ENCODE measurements at places on chromosomes 5 and 9.

GRCh38 chr5:160452795-160453194 is 31.1 kb downstream of the PTTG1 start:
- DNase-seq = no peak

DNA sequence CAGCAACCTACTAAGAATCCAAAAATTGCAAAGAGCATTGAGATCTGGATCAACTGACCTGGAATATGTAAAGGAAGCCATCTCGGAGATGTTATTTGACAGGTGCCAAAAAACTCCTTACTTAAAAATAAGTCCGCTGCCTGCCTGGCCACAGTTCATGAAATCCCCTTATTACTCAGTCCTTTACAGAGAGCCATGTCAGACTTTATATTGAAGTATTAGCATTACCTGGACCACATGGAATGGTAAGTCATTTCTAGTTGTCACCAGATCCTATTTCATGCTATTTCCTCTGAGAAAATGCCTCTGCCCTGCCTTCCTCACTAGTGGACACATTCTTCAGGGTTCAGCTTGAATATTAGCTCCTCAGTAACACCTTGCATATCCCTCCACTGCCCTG is 115.7 kb downstream of the DEPDC1B start:
- DNase-seq = no peak

DNA sequence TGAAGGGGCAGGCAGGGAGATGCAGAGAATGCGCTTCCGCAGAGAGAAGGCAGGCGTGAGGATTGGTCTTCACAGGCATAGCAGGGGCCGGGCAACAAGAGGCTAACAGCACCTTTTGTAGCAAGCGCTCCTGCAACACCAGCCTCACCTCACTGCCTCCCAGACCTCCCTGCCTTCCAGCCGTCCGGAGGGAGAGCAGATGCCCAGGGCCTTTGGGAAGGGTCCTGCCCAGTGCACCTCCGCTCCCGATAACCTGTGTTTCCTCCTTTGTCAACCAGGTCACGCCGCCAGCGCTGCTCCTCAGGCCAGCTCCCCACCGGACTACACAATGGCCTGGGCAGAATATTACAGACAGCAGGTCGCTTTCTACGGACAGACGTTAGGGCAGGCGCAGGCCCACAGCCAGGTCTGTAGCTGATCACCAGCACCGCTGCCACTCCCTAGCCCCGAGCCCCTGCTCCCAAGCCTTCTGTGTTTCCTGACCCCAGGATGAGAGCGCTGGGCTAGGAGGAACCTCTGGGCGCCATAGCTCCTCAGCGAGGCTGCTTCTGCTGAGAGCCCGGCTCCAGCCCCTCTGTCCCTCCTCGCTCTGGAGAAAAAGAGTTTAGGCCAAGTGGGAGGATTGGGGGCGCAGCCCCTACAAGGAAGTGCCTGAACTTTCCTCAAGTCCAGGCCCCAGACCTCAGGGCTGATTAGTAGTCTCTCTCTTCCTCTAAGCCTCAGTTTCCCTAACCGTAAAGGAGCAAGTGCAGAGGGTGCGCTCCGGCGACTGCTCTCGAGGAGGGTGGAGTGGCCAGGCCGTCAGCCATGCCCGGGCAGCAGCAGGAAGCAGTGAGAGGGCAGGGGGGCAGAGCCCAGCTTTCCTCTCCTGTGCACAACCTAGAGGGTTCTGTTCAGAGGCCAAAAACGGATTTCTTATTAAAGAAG is 28.4 kb upstream of the PRDM12 start:
- no peak for DNase-seq

- no peak for DNase-seq
Measured at GRCh38 chr5:61625137-61625561, 293.1 kb downstream of the ZSWIM6 start.

DNA sequence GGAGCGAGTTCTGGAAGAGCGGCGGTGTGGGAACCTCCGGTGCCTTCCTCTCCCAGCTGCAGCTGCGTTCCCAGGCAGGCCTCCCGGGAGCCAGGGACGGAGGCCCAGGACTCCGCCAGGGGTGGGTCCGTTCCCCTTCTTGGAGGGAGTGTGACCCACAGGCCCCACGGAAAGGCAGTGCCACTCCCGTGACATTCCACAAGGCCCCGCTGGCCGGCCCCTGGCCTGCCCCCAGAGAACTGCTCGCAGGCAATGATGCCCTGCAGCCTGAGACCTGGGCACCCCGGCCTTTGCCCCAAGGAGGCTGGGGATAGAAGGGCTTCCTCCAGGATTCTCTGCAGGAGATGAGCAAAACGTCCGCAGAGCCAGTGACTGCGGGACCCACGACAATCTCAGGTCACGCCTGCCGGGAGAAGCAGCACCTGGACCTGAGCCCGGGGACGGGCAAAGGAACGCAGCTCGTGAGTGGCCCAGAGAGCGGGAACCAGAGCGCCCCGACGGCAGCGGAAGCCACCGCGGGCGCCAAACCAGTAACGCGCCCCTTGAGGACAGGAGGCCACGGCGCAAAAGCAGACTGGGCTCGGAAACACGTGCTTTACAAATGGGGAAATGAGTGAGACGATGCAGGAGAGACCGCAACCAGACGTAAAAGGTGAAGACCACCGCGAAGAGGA is 9.3 kb downstream of the OBP2B start:
- DNase-seq = no peak

DNA sequence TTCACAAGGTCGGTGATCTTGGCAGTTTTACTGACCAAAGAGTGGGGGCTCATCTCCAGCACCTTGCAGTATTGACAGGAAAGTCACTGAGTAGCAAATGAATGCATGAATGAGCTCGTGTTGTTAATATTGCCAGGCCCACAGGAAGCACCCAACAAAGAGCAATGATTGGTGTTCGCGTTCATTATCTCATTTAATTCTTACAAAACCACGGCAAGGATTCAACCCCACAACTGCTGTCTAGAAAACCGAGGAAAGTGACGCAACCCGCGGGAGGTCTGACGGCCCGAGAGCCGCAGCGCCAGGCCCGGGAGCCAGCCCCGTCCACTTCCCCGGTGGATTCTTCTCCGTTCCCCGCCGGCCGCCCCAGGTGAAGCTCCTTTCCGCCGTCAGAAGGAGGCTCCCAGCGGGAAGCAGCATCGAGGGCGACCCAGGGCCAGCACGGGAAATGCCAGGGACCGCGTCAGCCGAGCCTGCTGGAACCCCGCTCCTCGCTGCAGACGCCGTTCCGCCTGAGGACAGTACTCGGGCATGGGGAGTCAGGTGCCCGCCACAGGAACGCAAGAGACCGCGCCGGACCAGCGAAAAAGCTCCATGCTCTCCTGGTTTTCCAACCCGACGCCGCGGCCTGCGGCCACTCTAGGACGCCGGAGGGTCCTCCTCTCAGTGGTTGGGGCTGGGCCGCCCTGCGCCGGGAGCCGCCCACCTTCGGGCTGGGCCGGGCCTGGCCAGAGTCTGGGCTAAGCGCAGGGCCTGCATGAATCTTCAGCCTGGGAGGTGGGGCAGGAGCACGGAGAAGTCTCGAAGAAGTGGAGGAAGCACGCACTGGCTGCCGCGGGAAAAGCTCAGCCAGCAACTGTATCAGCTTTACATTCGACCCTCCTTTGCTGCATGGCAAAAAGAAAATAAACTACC is 19.8 kb upstream of the FER start:
- peak; percentile 91 for DNase-seq

DNA sequence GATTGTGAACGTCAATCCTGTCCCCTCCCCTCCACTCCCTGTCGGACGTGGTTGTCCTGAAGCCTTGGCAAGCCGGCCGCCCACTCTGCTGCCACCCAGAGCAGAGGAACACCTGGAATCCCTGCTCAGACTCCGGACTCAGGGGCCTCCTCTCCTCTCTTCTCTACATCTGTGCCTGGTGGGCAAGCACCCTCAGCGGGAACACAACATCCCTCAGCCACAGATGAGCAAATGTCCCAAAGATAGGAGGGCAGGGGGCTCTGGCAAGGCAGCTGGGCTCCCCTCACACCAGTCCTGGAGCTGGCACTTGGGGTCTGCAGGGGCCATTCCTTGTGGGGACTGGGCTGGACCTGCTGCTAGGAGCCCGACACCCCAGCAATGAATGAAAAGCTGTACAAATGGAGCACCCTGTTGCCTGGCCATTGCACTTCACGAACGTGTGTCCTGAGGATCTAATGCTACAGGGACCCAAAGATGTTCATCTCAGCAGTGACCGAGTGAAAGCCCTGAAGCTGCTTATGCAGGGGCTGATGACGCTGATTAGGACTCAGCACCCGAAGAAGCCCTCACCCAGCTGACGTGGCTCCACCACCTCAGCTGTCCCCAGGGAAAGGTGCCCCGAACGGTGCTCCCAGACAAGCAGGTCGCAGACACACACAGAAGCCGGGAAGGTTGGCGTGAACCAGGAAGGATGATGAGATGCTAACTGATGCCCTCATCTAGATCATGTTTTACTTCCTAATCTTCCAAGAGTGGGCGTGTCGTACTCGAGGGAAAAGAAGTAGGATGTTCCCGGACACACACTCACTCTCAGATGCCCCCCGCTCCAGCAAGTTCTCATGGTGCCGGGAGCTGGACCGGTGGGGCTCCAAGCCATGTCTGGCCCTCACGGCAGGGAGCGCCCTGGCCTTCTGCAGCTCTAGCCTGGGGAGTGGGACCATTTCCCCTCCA is 177.0 kb upstream of the PPP1R26 start:
- no peak for DNase-seq

DNA sequence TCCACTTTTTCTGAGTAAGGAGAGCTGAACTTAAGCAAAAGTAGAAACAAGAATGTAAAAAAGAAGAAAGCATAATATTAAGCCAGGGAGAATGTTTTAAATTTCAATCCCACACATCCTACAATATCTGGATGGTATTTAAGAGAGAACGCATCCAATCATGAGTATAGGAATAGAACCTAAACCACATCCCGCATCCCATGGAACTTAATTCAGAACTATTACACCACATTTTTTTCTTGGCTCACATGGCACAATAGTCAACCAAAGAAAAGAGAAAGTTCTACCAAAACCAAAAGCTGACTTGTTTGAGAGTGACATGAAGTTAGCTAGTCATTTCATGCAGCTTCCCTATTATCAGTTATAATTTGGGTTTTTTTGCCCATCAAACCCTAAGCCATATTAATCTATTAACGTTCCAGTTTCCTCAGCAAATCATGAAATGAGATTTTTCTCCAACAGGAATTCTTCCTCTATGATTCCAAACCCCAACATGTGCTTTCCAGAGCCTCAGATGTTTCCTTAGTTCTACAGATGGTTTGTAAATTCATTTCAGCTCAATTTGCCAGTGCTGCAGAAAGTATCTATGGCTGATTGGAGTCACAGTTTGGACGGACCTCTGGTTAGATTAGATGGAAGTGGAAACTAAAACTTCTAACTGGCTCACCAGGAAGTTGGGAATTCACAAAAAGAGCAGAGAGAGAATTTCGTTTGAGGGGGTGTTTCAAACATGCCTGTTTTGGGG is 22.5 kb downstream of the ADAMTSL1 start:
- DNase-seq = no peak

- no peak for DNase-seq
Measured at GRCh38 chr5:135051399-135051798, 17.4 kb upstream of the PITX1 start.

GRCh38 chr9:105242557-105242956 is 1.9 kb upstream of the SLC44A1 start:
- no peak for DNase-seq

Data from ACHN (cell line).